Left lung (tissue), 14 donors: ENCODE measurements at places on chromosomes 3 and 15. TPM values are rescaled to one million over a fixed set of nuclear protein-coding genes. Genes with fewer than 3 reads are reported as not detected.
A peak's percentile ranks its signal among the peaks of the same experiment; 100 is the strongest.

- no peak overlapping the region for H3K4me3 ChIP-seq
- no peaks in the 10 kb centered on the region for H3K27me3 ChIP-seq
- no peaks in the 10 kb centered on the region for H3K36me3 ChIP-seq
- no peaks in the 10 kb centered on the region for H3K4me1 ChIP-seq
These were observed 24.1 kb downstream of the SHC4 start for GRCh38 chr15:48939648-48940047.

GRCh38 chr3:149386299-149386606 lies 8.8 kb upstream of the TM4SF1 start:
- no peak for DNase-seq
- no peaks in the 10 kb centered on the region for H3K27me3 ChIP-seq
- peaks cover 5% of the 10 kb centered on the region for H3K4me1 ChIP-seq
- peak overlapping the region; percentile 77 for H3K27ac ChIP-seq

- H3K4me1 ChIP-seq, result peaks cover 17% of the 10 kb centered on the region
- no peaks in the 10 kb centered on the region for H3K27me3 ChIP-seq
- H3K36me3 ChIP-seq, result no peaks in the 10 kb centered on the region
- DNase-seq, result peak; percentile 34
These were observed 61.2 kb upstream of the MCF2L2 start for GRCh38 chr3:183489455-183490210.

DNA sequence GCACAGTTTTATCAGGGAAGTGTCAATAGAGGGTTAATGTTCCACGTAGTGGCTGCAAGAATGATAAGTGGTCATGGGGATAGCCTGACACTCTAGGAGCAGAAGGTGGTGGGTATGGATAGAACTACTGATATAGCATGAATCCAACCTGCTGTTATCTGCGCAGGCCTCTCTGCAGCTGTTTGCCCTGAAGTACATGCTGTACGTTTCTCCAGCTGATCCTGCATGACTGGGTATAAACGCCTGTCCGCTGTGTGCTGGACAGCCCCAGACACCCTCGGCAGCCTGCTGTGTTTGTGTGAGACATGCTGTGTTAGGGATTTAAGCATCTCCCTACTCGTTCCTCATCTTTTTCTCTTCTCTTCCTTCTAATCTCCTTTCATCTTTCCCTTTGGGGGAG lies 87.1 kb downstream of the LPP start:
- no peaks in the 10 kb centered on the region for H3K4me1 ChIP-seq
- H3K27me3 ChIP-seq, result no peaks in the 10 kb centered on the region
- no peak overlapping the region for H3K27ac ChIP-seq
- DNase-seq, result no peak
- no peak overlapping the region for H3K4me3 ChIP-seq

GRCh38 chr3:52289338-52289746 lies 1.7 kb downstream of the GLYCTK start:
- H3K27me3 ChIP-seq, result no peaks in the 10 kb centered on the region
- H3K4me3 ChIP-seq, result no peak overlapping the region
- H3K4me1 ChIP-seq, result peaks cover 6% of the 10 kb centered on the region
- no peak for DNase-seq
- peaks cover 41% of the 10 kb centered on the region for H3K36me3 ChIP-seq

- no peaks in the 10 kb centered on the region for H3K4me1 ChIP-seq
- no peak overlapping the region for H3K27ac ChIP-seq
- DNase-seq, result no peak
- H3K27me3 ChIP-seq, result no peaks in the 10 kb centered on the region
- no peak overlapping the region for H3K4me3 ChIP-seq
These were observed 473.4 kb downstream of the NLGN1 start for GRCh38 chr3:173870976-173871375.

DNA sequence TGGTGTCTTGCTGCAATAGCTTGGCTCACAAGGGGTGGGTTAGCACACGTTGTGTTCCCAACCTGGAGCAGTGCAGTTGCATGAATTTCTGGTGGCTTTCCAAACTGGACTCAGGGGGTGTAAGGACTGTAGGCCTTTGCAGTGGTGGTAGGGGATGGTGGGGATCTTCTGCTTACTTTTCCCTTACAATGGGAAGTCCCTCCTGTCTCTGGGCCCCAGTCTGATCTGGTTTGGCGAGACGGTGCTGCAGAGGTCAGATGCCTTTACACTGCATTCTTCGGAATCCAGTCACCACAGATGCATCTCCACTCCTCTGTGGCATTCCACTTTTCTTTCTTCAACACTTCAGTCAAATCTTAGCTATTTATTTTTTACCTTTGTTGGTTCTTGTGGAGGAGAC lies 132.1 kb downstream of the DOCK3 start:
- DNase-seq, result no peak
- H3K4me1 ChIP-seq, result no peaks in the 10 kb centered on the region
- no peak overlapping the region for H3K27ac ChIP-seq
- no peak overlapping the region for H3K4me3 ChIP-seq
- no peaks in the 10 kb centered on the region for H3K27me3 ChIP-seq
- H3K36me3 ChIP-seq, result no peaks in the 10 kb centered on the region

GRCh38 chr3:79424811-79425210 lies 343.0 kb downstream of the ROBO1 start:
- H3K27ac ChIP-seq, result no peak overlapping the region
- no peak for DNase-seq
- no peaks in the 10 kb centered on the region for H3K27me3 ChIP-seq

DNA sequence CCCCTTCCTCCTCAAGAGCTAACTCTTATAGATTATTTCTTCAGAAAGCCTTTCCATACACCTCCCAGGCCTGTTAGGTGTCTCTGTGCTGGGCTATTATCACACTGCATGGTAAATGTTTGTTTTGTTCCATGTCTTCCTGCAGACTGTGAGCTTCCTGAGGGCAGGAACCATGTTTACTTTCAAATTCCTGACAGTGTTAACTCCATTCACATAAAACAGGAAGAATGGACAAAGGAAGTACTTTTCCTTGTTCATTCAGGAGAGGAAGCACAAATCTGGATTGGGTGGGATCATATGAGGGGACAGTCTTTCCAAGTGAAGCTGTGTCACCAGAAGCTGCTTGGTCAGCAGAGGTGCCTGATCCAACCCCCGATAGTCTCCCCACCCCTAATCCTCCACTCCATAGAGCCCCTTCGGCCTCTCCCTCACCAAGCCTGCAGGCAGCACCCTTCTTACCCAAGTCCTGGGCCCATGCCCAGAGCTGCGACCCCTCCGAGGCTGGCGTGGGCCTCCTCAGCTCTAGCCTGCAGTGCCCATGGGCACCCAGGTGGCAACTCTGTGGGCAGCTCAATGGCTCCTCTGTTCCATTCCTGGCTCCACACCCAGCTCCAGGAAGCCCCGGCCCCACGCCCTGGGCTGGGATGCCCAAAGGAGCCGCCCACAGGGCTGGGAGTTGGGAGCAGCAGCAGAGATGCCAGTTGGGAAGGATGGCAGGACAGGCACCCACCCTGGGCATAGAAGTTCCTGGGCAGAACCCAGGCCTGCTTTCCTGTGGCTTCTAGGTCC lies 6.9 kb downstream of the SHF start:
- H3K4me1 ChIP-seq, result no peaks in the 10 kb centered on the region
- DNase-seq, result no peak
- no peak overlapping the region for H3K27ac ChIP-seq
- H3K4me3 ChIP-seq, result no peak overlapping the region

DNA sequence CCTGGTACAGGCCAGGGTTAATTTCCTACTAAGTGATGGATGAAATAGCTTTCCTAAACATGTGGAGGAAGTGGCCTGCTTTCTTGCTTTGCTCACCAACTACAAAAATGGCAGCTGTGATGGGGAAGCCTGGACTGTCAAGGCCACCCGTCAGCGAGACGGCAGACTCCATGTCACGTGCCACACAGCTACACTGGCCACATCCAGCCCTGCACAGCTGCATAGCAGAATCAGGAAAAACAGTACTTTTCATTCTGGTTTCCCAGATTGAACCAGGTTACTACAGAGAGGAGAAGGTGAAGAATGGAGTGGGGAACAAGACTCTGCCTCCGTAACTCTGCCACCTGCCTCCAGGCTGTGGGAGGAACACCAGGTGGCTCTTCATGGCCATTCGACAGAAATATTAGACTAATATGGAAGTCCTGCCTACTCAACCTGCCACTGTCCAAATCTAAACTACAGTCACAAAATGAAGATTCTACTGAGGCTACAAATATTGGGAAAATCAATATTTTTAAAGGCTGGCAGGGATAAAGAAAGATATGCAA lies 174.3 kb downstream of the MAGI1 start:
- H3K4me3 ChIP-seq, result no peak overlapping the region
- no peak overlapping the region for H3K27ac ChIP-seq
- no peak for DNase-seq
- H3K27me3 ChIP-seq, result no peaks in the 10 kb centered on the region
- no peaks in the 10 kb centered on the region for H3K36me3 ChIP-seq

DNA sequence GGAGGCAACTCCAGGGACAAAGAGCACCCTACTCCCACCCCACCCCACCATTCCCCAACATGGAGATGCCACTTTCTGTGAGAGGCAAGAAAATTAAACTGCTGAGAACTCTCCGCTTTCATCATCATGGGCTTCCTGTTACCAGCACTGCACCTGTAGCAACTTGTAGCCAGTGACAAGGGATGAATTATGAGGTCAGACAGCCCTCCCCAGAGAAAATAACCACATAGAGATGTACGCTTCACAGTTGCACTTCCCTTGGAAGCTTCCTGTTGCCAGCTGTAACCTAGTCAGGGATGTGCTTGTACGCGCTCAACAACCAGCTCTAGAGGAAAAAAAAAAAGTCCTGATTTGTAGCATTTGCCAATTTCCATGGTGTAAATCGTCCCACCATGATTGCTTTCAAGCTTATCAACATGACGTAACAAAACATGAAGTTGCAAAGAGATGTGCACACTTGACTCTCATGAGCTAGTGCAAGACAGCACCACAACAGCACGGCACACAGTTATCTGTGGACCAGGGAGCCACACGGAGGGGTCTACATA lies 145.4 kb downstream of the RAB11A start:
- no peak overlapping the region for H3K4me3 ChIP-seq
- no peaks in the 10 kb centered on the region for H3K36me3 ChIP-seq
- no peaks in the 10 kb centered on the region for H3K4me1 ChIP-seq
- DNase-seq, result no peak
- no peaks in the 10 kb centered on the region for H3K27me3 ChIP-seq

GRCh38 chr15:64870353-64870752 lies 28.6 kb downstream of the PLEKHO2 start:
- H3K27ac ChIP-seq, result peak overlapping the region; percentile 33
- peaks cover 14% of the 10 kb centered on the region for H3K4me1 ChIP-seq
- H3K4me3 ChIP-seq, result no peak overlapping the region
- H3K27me3 ChIP-seq, result no peaks in the 10 kb centered on the region

DNA sequence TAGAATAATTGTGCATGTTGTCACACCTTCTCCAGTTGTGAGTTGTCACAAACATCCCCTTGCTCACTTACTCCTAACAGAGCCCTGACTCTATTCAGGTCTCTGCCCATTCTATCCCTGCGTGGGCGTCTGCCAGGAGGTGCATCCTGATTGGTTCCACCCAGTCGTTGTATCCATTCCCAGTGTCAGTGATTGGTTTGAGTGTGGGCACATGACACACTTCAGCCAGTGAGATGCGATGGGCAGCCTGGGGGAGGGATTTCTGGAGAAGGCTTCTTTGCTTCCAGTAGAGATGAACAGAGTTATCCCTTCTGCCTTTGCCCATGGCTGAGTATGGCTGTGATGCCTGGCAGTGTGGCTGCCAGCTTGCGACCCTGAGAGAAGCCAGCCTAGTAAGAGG lies 18.7 kb downstream of the PXYLP1 start:
- no peak overlapping the region for H3K27ac ChIP-seq
- no peaks in the 10 kb centered on the region for H3K4me1 ChIP-seq
- H3K36me3 ChIP-seq, result no peaks in the 10 kb centered on the region
- DNase-seq, result no peak
- no peaks in the 10 kb centered on the region for H3K27me3 ChIP-seq

- H3K4me1 ChIP-seq, result no peaks in the 10 kb centered on the region
- DNase-seq, result no peak
- H3K36me3 ChIP-seq, result no peaks in the 10 kb centered on the region
- no peaks in the 10 kb centered on the region for H3K27me3 ChIP-seq
- no peak overlapping the region for H3K27ac ChIP-seq
These were observed 692.7 kb upstream of the GRM7 start for GRCh38 chr3:6168256-6168655.

DNA sequence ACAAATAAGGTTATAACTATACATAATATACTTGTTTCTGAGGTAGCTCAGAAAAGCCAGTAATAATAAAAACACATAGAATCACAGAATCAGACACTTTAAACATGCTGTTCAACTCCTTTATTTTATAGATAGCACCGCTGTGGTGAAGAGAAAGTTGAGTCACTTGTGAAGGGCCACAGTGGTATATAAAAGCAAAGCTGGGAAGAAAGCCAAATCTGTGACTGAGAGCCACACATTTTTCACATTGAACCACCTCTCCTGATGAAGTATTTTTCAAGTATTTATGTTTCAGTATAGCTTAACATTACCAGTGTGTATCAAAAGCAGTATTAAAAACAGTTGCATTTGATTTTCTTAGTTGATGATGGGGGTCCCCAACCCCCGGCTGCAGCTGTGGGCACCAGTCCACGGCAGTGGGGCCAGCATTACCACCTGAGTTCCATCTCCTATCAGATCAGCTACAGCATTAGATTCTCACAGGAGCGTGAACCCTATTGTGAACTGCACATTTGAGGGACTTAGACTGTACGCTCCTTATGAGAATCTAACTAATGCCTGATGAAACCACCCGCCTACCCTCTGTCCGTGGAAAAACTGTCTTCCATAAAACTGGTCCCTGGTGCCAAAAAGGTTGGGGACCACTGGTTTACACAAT lies 46.2 kb downstream of the TBL1XR1 start:
- peaks cover 12% of the 10 kb centered on the region for H3K4me1 ChIP-seq
- no peaks in the 10 kb centered on the region for H3K27me3 ChIP-seq
- DNase-seq, result no peak

DNA sequence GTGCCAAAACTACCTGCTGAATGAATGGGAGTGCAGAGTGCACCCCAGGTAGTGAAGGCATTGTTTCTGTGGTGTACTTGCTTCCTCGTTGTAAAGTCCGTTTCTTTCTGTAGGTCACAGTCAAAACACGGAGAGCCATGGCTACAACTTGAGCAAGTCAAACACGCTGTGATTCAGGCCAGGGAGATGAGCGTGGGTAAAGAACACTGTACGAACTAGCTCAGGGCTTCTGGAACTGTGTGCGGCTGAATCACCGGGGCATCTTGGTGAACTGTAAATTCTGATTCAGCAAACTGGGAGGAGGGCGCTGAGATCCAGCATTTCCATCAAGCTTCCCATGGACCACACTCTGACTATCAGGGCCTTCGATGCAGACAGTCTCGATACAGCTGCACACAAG lies 5.0 kb upstream of the TNK2 start:
- no peaks in the 10 kb centered on the region for H3K36me3 ChIP-seq
- no peaks in the 10 kb centered on the region for H3K27me3 ChIP-seq
- H3K27ac ChIP-seq, result no peak overlapping the region

The SH3GL3 gene
- total RNA-seq, result 0.82 TPM

The DNAJC19 gene
- 38.3 TPM for total RNA-seq

The INSYN1 gene
- total RNA-seq, result 10.4 TPM

The KNSTRN gene
- 32.2 TPM for total RNA-seq

The ALPK3 gene
- 14.3 TPM for total RNA-seq

The ANKRD63 gene
- not detected for total RNA-seq

The AP3B2 gene
- 0.82 TPM for total RNA-seq

The OXTR gene
- 4.9 TPM for total RNA-seq

The MAGEL2 gene
- 1.6 TPM for total RNA-seq

The CIP2A gene
- 5.6 TPM for total RNA-seq

The NAA80 gene
- 9.5 TPM for total RNA-seq

The ADGRG7 gene
- not detected for total RNA-seq

The IL16 gene
- 34.3 TPM for total RNA-seq

The DNAH12 gene
- 4.9 TPM for total RNA-seq

The PXK gene
- 19.0 TPM for total RNA-seq

The APPL1 gene
- total RNA-seq, result 35.8 TPM
